ENCODE measurements at places on chromosomes 16 and 17. TPM values are rescaled to one million over a fixed set of nuclear protein-coding genes. Genes with fewer than 3 reads are reported as not detected.
A peak's percentile ranks its signal among the peaks of the same experiment; 100 is the strongest.

DNA sequence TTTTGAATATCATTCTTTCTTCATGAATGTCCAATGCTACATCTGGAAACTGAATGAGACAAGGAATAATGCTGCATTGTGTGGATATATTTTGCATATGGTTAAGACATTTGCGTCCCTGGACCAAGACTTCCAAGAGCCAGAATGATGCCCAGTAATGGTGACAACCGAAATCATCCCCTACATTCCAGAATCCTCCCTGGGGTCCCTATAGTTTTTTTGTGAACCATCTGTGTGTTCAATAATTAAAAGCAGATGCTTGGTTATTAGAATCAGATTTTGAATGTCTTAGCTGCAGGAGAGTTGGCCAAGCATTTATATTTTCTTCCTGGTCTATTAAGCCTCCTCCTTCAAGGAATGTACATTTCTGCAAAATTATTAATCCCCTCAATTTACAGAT is 426.7 kb upstream of the CDH8 start:
- H3K36me3 ChIP-seq, result no peaks in the 10 kb centered on the region
- H3K27ac ChIP-seq, result no peak overlapping the region
- H3K4me1 ChIP-seq, result no peaks in the 10 kb centered on the region
- H3K4me3 ChIP-seq, result no peak overlapping the region

- no peaks in the 10 kb centered on the region for H3K27me3 ChIP-seq
- no peaks in the 10 kb centered on the region for H3K36me3 ChIP-seq
- H3K27ac ChIP-seq, result peak overlapping the region; percentile 92
- peaks cover 45% of the 10 kb centered on the region for H3K4me1 ChIP-seq
These were observed 1.1 kb upstream of the SLC16A3 start for GRCh38 chr17:82227629-82228277.

DNA sequence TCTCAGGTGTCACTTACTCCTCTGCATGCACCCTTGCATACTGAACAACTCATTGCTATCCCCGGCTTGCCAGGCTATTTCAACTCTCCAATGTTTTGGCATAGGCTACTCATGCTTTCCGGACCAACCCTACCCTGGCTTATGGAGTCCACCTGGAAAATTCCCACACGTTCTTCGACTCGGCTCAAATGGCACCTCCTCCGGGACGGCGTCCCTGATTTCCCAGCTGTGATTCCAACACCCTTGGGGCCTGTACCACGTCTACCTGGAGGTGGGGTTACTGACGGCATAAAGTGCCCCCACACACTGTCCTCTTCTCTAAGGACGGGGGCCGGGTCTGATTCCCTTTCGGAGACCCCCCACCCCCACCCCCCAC is 498 bp downstream of the SMYD4 start:
- no peaks in the 10 kb centered on the region for H3K27me3 ChIP-seq
- H3K4me1 ChIP-seq, result no peaks in the 10 kb centered on the region
- peak overlapping the region; percentile 90 for H3K27ac ChIP-seq
- no peak for DNase-seq

GRCh38 chr17:19551165-19551564 is 17.5 kb downstream of the SLC47A1 start:
- no peaks in the 10 kb centered on the region for H3K27me3 ChIP-seq
- no peaks in the 10 kb centered on the region for H3K36me3 ChIP-seq
- no peak for DNase-seq
- no peaks in the 10 kb centered on the region for H3K4me1 ChIP-seq
- no peak overlapping the region for H3K27ac ChIP-seq
- H3K4me3 ChIP-seq, result no peak overlapping the region

HAP1 gene
- 0.07 TPM for total RNA-seq

DNA sequence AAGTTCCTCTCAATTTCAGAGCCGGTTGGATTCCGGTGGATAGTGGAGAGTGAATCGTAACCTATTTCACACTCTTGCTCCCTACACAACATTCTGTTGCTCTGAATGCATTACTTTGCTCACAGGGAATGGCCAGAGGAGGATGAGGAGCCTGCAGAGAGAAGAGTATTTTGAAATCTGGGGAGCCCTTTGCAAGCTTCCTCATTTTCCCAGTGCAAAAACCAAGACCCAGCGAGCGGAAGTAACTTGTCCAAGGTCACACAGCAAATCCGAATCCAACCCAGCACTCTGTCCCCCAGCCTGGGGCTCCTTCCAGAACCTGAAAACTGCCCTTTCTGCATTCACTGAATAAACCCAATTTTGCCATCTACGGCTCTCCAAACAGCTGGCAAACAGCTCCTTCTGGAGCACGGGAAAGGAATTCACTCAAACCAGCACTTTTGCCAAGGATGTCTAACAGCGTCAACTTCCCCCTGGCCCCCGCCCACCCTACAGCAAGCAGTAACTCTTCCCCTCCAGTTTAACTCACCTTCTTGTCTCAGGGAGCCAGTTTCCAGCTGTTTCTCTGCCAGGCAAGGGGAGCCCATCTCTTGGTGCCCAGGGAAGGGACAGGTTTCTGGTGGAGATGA is 557 bp downstream of the KCNG4 start:
- H3K27me3 ChIP-seq, result no peaks in the 10 kb centered on the region
- no peak overlapping the region for H3K27ac ChIP-seq
- DNase-seq, result no peak
- no peaks in the 10 kb centered on the region for H3K4me1 ChIP-seq
- H3K36me3 ChIP-seq, result no peaks in the 10 kb centered on the region

DNA sequence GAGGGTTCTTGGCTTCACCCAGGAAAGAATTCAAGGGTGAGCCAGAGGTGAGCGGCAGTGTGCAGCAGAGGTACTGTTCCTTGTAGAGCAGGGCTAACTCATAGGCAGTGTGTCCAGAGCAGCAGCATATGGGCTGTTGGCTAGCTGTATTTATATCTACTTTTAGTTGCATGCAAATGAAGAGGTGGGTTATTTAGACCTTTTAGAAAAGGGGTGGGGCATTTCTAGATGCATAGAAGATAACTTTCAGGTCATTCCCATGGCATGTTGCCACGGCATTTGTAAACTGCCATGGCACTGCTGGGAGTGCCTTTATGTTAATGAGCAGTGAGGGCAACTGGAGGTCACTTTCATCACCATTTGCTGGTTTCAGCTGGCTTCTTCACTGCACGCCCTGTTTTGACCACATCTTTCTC is 141.0 kb downstream of the STX8 start:
- no peaks in the 10 kb centered on the region for H3K4me1 ChIP-seq
- no peak for DNase-seq
- H3K4me3 ChIP-seq, result no peak overlapping the region
- H3K27me3 ChIP-seq, result no peaks in the 10 kb centered on the region

RTN4RL1 gene
- total RNA-seq, result 1.7 TPM

DNA sequence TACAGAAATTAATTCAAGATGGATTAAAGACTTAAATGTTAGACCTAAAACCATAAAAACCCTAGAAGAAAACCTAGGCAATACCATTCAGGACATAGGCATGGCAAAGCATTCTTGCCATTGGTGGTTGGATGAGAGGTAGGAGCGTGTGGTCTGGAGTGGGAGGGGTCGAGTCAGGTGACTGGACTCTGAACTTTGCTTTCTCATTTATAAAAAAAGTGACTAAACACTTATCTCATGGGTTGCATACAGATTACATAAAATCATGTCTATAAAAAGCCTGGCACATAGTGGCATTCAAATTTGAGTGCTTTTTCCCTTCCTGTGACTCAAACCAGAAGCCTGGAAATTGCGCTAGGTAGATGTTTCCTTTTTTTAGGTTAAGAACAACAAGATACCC is 159.7 kb upstream of the SHISA6 start:
- H3K36me3 ChIP-seq, result no peaks in the 10 kb centered on the region
- no peaks in the 10 kb centered on the region for H3K4me1 ChIP-seq
- H3K4me3 ChIP-seq, result no peak overlapping the region
- no peak for DNase-seq

DNA sequence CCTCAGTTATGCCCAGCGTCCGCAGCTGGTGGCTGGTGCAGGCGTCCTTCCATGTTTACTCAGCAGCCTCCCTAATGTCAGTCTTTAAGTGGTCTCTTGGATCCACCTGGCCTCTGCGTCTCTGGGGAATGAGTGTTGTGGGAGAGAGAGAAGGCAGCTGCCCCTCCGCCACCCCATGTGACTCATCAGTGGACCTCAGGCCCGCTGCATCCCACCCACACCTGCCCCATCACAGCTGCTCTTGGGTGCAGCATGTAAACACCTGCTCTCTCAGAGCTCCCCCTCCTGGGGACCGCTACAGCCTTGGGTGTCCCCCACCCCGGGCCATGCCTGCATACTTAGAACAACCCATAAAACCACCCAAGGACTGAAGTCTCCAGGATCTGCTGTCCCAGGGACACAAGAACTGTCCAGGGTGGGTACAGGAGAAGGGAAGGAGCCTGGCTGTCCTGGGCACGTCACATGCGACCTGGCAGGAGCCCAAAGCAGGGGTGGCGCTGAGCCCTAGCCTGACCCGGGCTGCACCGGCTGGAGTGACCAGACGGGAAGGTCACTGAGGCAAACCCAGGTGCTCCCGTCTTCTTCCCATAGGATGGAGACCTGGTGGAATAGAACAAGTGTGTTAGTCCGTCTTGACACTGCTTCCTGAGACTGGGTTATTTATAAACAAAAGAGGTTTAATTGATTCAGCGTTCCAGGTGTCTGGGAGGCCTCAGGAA is 4.2 kb downstream of the C16orf90 start:
- H3K27me3 ChIP-seq, result no peaks in the 10 kb centered on the region
- H3K4me1 ChIP-seq, result no peaks in the 10 kb centered on the region
- H3K36me3 ChIP-seq, result peaks cover 7% of the 10 kb centered on the region
- H3K27ac ChIP-seq, result no peak overlapping the region

- H3K4me3 ChIP-seq, result peak overlapping the region; percentile 75
- peaks cover 5% of the 10 kb centered on the region for H3K4me1 ChIP-seq
- H3K36me3 ChIP-seq, result peaks cover 47% of the 10 kb centered on the region
- DNase-seq, result no peak
These were observed 591 bp downstream of the DHX38 start for GRCh38 chr16:72094266-72094610.

GRCh38 chr16:28494121-28494851 is at the start of gene APOBR:
TSS of gene APOBR (plus strand) at chr16:28494643. CDS start at chr16:28494682, 39 bp downstream.
- no peak within 1 kb of the TSS for H3K27ac ChIP-seq
- H3K4me1 ChIP-seq, result peaks cover 9% of the 10 kb centered on the region
- no peaks in the 10 kb centered on the region for H3K36me3 ChIP-seq
- DNase-seq, result peak; percentile 46

NPIPB13 gene
- total RNA-seq, result 4.8 TPM

TAC4 gene
- total RNA-seq, result 0.50 TPM

C1QL1 gene
- total RNA-seq, result 2.7 TPM

PER1 gene
- 103 TPM for total RNA-seq

GRCh38 chr17:50829332-50829731 is 6.1 kb upstream of the WFIKKN2 start:
- H3K4me1 ChIP-seq, result no peaks in the 10 kb centered on the region
- H3K27me3 ChIP-seq, result no peaks in the 10 kb centered on the region
- no peak overlapping the region for H3K27ac ChIP-seq
- no peak for DNase-seq

GRCh38 chr16:62475573-62475972 is 439.3 kb upstream of the CDH8 start:
- no peak overlapping the region for H3K4me3 ChIP-seq
- H3K4me1 ChIP-seq, result no peaks in the 10 kb centered on the region
- no peaks in the 10 kb centered on the region for H3K36me3 ChIP-seq
- no peak for DNase-seq
- H3K27me3 ChIP-seq, result no peaks in the 10 kb centered on the region

DNA sequence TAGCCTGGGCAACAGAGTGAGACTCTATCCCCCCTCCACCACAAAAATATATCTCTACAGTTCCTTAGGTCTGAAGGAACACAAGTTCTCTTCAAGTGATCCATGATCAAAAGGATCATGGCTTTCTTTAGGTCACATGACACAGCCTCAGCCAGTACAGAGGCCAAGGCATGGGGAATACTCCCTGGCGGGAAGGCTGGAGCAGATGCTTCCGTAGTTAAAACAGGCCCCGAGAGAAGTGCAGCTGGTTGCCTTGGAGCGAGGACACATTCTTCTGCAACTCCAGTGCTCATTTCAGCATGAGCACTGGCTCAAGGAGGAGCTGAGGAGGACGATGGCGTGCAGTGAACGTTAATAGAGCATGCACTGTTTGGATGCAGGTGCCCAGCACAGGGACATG is 13.5 kb downstream of the CDIP1 start:
- peaks cover 21% of the 10 kb centered on the region for H3K4me1 ChIP-seq
- DNase-seq, result no peak
- no peak overlapping the region for H3K27ac ChIP-seq
- no peaks in the 10 kb centered on the region for H3K27me3 ChIP-seq
- no peak overlapping the region for H3K4me3 ChIP-seq
- H3K36me3 ChIP-seq, result no peaks in the 10 kb centered on the region

- no peak overlapping the region for H3K27ac ChIP-seq
- no peaks in the 10 kb centered on the region for H3K36me3 ChIP-seq
- no peaks in the 10 kb centered on the region for H3K27me3 ChIP-seq
- no peak overlapping the region for H3K4me3 ChIP-seq
- DNase-seq, result no peak
- peaks cover 3% of the 10 kb centered on the region for H3K4me1 ChIP-seq
These were observed 161.7 kb upstream of the SOX9 start for GRCh38 chr17:71959154-71959553.

DNA sequence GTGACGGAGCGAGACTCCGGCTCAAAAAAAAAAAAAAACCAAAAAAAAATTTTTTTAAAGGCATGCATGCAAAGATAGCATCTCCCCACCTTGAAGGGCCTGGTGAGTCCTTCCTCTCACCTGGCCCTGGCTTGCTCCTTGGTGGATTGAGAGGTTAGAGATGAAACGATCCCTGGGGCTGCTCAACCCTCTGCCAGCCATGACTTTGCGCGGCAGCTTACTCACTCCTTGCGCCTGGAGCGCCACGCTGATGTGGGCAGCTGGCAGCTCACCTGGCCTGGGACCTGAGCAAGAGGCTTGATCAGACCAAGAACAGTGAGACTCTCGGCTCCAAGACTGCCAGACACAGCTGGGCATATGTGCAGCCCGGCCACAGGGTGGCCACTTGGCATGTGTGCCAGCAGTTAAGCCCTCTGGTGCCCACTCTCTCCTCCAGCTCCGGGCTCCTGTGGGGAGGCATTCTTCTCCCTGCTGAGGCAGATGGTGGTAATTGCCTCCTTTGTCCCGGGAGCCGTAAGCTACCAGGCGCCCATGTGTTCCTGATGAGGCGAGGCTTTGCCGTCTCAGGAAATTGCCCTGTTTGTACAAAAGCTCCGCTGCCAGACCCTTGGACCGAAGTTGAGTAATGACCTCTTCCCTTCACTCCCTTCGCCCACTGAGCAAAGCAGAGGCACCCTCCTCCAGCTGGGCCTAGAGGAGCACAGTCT is 5.1 kb upstream of the EVPL start:
- no peak overlapping the region for H3K4me3 ChIP-seq
- H3K27ac ChIP-seq, result no peak overlapping the region
- H3K27me3 ChIP-seq, result no peaks in the 10 kb centered on the region
- no peaks in the 10 kb centered on the region for H3K4me1 ChIP-seq
- no peaks in the 10 kb centered on the region for H3K36me3 ChIP-seq

EVPL gene
- total RNA-seq, result 0.20 TPM

KLHL10 gene
- total RNA-seq, result not detected

DNA sequence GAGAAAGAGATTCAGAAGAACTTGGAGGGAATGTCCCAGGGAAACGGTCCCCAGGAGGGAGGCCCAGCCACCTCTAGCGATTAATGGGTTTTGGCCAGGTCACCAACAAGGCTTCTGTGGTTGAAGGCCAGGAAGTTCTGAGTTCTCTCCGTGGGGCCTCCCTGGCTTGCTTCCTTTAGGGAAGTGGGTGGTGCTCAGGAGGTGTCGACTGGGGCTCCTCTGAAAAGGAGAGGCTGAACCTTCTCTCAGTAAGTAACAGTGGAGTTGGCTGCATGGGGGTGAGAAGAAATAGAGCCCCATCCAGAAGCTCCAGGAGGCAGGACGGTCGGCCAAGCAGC is 77.1 kb upstream of the GSE1 start:
- H3K4me3 ChIP-seq, result no peak overlapping the region
- peak; percentile 59 for DNase-seq
- no peaks in the 10 kb centered on the region for H3K36me3 ChIP-seq
- no peaks in the 10 kb centered on the region for H3K27me3 ChIP-seq
